ENCODE measurements at places on chromosomes 16 and 17.

DNA sequence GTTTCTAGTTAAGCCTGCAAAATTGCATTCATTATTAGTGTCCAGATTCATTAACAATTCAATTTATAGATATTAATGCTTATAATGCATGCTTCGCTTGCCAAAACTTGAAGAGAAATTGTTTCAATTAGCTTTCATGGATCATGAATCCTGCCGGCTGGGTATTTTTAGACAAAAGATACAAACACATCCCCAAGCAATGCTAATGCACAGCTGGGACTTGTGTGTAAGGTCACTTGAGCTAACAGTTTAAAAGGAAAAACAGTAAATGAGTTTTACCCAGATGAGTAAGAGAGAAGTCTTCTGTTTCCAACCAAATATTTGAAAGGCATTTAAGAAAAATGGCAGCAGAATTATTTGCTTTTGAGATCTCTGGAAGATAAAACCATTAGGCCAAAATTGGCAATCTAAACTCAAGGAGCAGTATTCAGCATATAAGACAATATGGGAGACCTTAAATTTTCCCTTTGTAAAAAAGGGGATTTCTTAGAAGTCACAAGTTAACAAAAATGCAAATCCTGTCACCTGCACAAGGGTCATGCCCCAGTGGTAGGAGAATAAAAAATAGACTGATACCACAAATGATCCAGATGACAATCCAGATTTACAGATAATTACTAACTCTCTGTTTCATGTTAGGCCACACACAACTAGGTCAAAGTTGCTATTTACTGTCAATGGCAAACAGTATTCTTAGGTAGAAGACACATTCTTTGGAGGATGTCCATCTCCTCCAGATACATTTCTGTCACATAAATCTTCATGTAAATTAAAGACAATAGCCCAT lies 418.4 kb upstream of the PMFBP1 start:
- DNase-seq: no peak

DNA sequence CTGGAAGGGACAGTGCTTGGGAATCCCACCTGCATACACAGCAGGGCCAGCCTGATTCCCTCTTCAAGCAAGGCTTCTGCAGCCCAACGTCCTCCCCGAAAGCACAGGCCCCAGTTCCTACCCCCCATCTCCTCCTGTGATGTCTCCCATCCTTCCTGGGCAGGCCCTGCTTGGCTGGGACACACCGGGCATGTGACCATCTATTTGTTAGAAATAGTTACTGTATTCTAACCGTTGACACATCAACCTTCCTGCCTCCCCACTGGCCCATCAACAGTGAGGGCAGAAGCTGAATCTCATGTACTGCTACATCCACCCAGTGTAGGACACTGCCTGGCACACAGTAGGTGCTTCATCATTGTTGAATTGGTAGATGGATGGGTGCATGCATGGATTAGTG lies 10.7 kb downstream of the PRR29 start:
- DNase-seq: no peak

DNA sequence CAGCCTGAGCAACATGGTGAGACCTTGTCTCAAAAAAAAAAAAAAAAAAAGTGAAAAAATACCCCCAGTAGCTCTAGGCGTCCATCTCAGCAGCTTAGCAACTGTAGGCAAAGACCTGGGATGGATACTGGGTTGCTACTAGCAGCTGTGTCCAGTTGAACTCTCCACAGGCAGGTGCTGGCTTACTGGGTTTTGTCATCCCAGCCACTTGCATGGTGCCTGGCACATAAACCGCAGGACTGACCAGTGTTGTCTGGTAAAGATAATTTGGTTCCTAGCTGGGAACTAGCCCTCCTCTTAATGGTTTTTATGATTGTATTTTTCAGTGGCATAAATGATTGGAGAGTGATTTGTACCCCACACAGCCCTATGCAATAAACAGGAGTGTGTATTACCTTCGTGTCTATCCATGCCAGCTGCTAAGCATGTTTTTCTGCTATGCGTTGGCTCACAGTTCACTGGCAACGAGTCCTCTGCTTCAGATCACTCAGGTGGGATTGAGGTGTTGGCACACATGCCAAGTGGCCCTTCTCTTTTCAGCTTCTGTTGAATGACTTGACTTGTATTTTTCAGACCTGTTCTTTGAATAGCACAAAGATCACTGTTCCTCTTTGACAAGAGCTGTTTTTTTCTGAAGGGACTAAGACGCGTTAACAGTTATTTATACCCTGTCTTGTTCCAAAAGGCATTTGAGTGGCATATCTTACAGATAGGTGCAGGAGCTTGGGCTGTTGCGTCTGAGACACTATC lies 352.9 kb downstream of the SNX29 start:
- DNase-seq: no peak

DNA sequence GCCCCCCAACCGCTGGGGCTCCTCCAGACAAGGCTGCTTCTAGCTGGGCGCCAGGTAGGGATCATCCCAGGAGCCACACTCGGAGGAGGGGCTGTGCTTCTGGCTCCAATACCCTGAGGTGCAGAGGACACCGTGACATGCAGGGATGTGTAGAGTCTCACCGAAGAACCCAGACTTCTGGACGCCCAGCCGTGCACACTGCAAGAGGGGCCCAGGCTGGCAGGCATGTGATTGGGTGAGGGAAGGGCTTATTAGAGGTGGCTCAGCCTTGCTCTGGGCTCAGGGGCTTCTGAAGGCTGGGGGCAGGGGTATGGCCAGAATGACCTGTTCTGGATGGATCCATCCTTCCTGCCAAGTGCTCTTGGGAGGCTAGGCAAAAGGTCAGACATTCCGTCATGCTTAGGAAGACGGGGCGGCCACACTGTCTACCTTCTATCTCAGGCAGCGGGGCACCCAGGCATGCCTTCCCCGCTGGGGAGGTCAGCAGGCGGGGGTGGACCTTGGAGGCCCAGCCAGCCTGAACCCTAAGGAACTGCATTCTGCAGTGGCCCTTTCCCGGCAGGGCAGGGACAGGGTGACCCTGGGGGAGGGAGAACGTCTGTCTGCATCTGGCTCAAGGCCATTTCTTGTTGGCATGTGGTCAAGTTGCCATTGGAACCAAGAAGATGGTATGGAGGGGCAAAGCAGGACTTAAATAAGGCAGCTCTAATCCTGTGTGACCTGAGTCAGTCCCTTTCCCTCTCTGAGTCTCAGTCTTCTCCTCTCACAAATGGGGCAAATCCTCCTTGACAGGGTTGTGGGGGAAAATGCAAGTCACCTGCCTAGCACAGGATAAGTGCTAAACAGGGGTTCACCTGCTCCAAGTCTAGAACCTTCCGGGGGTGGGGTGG lies 5.8 kb upstream of the ADGRG1 start:
- DNase-seq: peak; percentile 68

DNA sequence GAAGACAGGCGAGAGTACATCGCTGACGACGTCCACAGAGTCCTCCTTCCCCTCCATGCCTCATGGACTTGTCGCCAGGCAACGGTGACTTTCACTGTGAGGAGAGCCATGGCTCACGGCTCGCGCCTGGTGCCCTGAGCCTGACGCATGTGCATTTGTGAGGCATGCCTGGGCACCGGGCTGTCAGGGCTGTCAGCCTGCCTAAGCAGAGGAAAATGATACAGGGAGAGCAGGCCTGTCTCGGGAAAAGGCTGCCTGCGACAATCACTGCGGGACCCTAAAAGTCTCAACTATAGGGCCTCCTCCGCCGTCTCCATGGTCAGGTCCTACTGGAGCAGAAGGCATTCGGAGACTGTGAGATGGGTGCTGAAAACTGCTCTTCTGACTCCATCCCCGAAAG lies 135.5 kb upstream of the WSB1 start:
- DNase-seq: no peak

DNA sequence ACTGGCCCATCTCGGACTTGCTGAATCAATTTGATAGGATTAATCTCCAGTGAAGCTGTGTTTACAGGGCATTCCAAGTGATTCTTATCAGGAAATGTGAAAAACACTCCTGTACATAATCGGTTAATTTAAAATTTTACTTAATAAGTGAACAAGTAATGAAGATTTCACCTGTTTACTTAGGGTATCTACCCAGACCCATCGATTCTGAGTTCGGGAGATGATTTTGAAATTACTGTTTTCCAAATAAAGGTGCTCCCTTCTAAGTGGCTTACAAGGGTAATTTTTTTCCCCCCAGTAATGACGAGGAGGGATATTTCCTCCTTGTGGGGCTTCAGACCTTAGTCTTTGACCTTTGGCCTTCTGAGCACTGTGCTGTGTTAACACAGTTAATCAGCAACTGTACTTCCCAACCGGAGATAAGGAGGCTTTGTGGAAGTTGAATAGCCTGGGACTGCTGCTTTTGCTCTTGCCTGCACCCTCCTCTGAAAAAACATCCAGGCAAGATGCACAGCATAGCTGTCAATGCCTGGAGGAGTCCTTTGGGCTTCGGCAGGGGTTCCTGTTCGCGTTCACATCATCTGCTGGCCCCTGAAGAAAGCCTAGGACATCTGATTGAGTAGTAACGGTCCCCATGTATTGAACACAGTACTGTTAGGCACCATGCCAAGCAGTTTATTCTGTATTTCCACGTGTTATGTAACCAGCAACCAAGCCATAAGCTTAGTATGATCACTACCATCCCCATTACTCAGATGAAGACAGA lies 1.8 kb downstream of the FAHD1 start:
- no peak for DNase-seq

DNA sequence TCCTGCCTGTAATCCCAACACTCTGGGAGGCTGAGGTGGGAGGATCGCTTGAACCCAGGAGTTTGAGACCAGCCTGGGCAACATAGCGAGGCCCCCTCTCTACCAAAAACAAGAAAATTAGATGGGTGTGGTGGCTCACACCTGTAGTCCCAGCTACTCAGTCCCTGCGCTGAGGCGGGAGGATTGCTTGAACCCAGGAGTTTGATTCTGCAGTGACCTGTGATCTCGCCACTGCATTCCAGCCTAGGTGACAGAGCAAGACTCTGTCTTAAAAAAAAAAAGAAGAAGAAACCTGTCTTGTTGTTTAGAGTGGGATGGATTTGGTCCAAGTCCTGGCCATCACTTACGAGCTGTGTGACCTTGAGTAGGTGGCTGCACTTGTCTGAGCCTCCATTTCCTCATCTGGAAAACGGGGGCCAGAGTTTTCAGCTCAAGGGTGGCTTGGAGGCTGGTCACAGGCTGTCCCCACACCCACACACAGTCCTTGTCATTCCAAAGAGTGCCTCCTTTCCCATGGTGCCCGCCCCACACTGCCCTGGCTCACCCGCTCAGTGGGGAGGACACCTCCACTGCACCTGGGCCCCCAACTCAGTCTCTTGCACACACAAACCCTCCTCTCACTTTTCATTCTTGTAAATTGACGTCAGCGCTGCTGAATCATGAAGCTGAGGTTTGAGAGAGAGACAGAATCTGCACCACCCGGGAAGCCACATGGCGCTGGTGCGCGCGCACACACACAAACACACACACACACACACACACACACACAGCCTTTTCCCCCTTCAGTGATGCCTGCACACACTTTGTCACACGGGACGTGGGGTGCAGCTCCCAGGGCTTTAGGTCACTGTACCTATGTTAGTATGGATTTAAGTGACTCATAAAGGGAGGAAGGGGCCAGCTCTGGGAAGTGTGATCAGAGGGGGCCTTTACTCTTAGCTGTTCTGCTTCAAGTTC lies 4.2 kb downstream of the SOCS1 start:
- no peak for DNase-seq

GRCh38 chr17:57972151-57972550 lies 15.9 kb downstream of the VEZF1 start:
- DNase-seq: no peak

- no peak for DNase-seq
Observed at GRCh38 chr17:66411520-66411919, 109.1 kb downstream of the PRKCA start.

DNA sequence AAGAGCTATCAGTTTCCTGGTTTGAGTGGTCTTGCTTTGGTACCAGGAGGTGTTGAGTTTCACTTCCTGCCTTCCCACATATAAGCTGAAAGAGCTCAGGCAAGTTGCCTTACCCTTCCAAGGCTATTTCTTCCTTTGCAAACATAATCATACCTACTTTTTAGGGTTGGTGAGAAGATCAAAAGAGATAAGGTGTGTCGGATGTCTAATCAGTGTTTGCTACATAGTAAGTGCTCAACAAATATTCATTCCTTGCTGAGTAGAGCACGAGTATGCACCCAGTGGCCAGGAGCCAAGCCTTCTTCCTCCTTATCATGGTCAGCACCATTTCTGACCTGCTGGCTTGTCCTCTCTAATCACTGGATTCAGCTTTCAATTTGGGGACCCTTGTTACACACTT lies 12.7 kb upstream of the TMEM98 start:
- DNase-seq: no peak

GRCh38 chr16:17149904-17150483 lies 320.8 kb downstream of the XYLT1 start:
- no peak for DNase-seq

GRCh38 chr16:71610936-71611871 lies 14.8 kb upstream of the MARVELD3 start:
- DNase-seq: peak; percentile 39
